ENCODE measurements at places on chromosomes 6 and 20.

DNA sequence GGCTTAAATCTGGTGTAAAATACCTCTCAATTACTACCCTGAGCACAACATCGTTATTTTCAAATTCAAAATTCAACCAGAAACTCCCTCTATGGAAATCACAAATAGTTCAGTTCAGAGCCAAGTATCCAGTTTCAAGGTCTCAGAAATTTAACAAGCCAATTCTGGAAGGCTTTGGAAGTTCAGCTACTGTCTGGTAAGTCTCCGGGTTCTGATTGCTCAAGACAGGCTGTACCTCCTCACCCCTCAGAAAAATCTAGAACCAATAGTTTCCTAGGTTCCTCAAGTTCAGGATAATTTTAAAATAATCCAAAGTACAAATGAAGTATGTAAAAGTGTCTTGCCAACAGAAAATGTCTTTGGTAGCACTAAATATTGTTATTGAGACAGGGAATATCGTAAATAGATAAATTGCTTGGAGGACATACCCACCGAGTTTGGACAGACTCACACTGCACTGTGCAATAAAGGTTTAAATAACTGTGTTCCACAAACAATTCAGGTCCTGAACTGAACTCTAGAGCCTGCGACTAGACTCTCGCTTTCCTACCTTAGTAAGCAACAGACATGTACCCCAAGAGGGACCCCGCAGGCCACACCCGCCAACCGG, 729 bp downstream of the ATG5 start:
- DNase-seq, result no peak

GRCh38 chr6:149225370-149225769, 92.1 kb upstream of the TAB2 start:
- no peak for DNase-seq

GRCh38 chr6:54286141-54286540, 22.1 kb upstream of the TINAG start:
- DNase-seq, result no peak

GRCh38 chr6:39999006-39999867, 65.0 kb upstream of the MOCS1 start:
- no peak for DNase-seq

- DNase-seq, result no peak
Observed at GRCh38 chr6:168016721-168017525, 19.5 kb downstream of the KIF25 start.

GRCh38 chr20:3658716-3659491, 4.3 kb downstream of the GFRA4 start:
- no peak for DNase-seq

- DNase-seq, result no peak
Observed at GRCh38 chr6:77123527-77123926, 339.8 kb downstream of the HTR1B start.

DNA sequence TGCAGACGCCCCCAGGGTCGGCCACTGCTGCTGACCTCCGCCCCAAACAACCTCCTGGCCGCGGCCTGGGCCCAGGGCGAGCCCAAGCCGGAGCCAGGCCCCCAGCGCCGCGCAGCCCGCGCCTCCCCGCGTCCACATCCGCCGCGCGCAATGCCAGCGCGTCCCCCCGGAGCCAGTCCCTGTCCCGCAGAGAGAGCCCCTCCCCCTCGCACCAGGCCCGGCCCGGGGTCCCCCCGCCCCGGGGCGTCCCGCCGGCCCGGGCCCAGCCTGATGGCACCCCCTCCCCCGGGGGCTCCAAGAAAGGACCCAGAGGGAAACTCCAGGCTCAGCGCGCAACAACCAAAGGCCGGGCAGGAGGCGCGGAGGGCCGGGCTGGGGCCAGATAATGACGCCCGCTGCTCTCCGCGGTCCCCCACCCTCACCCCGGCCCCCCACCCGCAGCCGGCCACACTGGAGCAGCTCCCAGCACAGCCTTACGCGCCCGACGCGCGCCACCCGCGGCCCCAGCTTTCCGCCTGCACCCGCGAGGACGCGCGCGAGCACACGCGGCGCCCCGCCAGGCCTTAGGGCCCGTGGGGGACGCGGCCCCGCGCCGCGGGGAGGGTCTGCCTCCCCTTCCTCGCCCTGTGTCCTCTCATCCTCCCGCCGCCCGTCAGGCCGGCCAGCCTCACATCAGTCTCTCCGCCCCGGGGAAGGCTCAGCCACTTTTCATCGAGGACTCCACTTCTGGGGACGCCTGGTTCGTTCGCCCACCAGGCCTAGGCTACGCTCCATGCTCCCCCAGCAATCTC, 12.9 kb upstream of the SLC22A7 start:
- no peak for DNase-seq

GRCh38 chr6:142861711-142862110, 83.3 kb downstream of the HIVEP2 start:
- no peak for DNase-seq

- DNase-seq, result no peak
Observed at GRCh38 chr6:102438171-102438570, 1044.7 kb downstream of the GRIK2 start.

DNA sequence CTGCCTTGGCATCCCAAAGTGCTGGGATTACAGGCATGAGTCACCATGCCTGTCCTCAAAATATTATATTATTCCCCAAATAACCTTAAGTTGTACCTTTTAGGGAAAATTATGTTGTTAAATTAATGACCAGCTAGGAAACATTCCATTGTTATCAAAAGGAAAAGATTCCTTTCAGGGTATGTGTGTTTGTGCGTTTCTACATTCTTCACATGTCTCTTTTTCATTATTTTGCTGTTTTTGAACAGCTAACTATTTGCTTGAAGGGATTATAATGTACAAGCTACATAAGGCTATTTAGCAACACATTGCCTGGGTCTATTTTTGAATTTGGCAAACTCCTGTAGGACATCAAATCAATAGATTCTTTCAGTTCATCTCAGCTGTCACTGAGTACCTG, 57.1 kb downstream of the GJA1 start:
- DNase-seq, result no peak

- DNase-seq, result no peak
Observed at GRCh38 chr6:147019001-147019400, 185.2 kb upstream of the STXBP5 start.

GRCh38 chr6:18510644-18511033, 123.5 kb downstream of the RNF144B start:
- DNase-seq, result no peak

GRCh38 chr6:166935353-166935752, 21.0 kb downstream of the RNASET2 start:
- no peak for DNase-seq

DNA sequence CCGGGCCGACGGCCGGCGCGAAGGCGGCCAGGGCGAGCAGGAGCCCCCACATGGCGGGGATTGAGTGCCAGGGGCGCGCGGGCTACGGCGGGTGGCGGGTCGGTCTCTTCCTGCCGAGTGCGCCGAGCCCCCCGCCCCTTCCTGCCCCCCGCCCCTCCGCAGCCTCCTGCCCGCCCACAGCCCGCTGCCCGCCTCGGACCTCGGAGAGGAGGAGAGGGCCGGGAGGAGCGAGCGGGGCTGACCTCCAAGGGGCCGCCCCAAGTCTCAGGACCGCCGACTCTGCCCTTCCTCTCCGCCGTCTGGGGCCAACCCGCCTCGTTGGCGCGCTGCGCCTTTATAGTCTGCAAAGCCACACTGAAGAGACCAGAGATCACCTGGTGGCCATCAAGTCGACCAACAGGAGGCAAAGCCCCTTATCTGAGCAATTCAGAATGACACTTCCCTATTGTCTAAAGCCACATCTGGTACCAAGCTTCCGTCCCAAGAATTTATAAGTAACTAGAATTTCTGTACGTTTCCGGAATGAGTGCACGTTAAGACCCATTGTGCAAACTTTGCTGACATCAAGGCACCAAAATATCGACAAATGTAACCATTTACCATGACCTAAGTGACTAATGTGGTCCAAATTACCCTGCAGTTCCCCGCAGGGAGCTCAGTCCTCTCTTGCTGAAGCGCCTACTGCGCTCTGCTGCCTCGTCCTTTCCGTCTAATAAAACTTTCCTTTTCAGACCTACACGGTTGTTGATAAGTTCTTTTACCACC, at the start of gene CPXM1:
TSS of gene CPXM1 (minus strand) at position 107 of the 765 bp plus-strand sequence. CDS start at position 52, 55 bp downstream.
- DNase-seq, result no peak

DNA sequence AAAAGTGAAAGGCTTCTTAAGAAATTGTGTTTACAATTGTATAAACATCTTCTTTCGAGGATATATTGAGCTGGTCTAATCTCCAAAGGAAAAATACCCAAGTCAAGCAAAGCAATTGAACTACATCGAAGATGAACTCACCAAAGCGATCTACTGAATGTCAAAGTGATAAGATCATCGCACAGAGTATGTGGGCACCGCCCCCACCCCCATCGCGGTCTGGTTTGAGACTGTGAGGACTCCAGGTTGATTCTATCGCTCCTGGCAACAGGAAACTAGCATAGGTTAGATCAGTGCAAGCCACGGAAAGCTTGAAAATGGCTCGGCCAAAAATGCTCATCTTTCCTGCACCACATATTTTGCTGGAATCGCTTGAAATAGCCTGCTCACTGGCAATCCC, 133.2 kb upstream of the RPS6KA2 start:
- no peak for DNase-seq

DNA sequence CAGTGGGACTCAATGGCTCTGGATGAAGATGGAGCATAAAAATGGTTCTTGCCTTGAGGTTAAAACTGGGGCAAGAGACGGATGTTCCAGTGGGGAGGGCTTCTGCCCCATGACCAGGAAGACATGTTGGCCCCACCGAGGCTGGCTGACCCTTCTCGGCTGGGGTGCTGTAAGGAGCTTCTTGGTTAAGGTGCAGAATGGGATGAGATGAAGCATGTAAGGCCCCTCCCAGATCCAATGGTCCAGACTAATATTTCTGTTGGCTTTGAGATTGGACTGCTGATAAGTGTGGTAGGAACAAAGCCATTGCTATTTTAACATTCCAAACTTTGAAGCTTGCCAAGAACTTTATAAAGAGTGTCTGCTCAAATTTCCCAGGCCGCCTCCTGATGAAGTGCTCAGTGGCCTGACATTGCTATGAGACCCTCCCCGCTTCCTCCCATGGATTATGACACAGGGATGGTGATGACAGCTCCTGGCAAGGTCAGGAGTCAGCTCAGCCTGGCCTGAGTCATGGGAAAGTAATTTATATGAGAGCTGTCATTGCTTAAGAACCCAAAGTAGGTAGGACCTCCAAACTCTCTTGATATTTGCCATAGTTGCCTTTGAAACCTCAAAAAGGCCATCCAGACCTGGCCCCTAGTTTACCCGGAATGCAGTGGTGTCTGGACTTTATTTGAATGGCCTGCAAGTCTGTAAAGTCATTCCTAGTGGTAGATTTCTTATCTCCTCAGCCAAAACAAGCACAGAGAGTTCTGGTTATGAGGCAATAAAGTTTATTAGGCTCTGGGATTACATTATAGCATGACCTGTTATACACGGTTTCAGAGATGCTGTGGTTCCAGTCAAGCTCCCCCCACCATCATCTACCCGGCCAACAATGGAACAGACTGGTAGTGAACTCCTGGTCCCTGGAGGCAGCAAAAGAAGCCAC, 55.2 kb downstream of the TGM2 start:
- no peak for DNase-seq

- no peak for DNase-seq
Observed at GRCh38 chr6:27126815-27127537, 120.5 kb upstream of the PRSS16 start.

- DNase-seq, result no peak
Observed at GRCh38 chr6:130409418-130410100, 43.7 kb downstream of the TMEM200A start.

GRCh38 chr20:5757949-5758348, 7.7 kb downstream of the SHLD1 start:
- no peak for DNase-seq

DNA sequence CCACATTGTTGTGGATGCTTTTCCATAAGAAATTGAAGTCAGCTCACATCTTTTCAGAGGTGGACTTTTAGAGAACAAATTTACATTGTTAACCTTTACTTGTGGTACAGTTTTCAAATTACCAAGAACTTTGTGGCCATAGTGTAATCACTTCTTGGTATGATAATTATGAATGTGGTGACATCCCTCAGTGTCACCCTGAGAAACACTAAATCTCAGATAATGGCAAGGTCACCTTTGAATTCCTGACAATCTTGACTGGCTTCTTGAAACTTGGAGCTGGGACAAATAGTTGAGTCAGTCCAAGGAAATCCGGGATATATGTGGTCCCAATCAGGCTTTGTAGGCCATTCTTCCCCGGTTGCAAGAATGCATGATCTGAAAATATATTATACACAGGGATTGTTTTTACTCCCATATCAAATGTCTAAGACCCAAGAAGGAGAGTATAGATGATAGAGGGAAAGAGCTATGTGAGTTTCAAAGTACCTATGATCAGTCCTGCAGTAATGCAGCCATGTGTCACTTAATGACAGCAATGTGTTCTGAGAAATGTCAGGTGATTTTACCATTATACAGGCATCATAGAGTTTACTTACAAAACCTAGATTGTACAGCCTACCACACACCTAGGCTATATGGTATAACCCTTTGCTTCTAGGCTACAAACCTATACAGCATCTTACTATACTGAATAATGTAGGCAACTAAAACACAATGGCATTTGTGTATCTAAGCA, 120.8 kb upstream of the MTHFD1L start:
- no peak for DNase-seq

DNA sequence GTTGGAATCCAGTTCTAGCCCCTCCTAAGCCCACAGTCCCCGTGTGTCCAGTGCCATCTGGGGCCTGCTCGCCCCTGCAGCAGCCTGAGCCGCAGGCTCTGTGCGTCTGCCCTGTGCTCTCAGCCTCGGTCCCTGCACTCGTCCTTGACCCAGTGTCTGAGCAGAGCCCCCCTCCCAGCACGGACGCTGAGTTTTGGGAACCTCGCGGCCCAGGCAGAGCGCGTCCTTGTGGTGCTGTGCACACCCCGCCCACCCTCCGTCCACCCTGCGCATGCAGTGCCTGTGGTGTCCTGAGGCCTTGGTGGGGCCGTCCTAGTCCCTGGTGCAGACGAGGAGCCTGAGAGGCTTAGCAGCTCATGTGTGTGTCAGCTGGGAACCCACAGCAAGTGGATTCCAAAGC, 31.6 kb downstream of the OSBPL2 start:
- DNase-seq, result no peak

DNA sequence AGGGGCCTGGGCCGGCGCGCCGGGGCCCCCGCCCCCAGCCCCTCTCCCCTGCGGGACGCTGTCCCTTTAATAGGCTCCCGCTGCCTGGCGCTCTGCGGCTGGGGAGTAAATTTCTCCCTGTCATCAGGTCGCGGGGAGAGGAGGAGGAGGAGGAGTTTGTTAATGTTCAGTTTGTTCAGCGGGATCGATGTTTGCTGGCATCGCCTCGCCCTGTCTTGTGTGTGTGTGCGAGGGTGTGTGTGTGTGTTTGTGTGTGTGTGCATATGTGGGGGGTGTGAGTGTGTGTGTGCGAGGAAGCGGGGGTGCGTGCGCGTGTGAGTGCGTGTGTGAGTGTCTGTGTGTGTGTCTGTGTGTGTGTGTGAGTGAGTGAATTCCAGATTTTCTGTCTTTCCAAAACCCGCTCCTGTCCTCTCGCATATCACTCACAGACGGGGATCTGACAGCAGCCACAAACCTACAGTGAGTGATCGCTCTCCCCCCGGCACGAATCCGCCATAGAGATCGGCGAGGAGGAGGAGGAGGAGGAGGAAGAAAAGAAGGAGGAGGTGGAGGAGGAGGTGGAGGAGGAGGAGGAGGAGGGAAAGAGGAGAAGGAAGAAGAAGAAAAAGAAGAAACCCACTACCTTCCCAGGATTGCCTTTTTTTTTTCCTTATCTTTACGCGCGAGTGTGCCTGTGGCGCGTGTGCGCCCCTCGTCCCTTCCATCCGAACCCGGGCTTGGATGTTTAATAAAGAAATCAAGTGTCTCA, at the start of gene TSHZ2:
TSS of gene TSHZ2 (plus strand) at position 169 of the 748 bp plus-strand sequence. CDS start 936 bp downstream, outside the sequence.
- peak; percentile 82 for DNase-seq

- DNase-seq, result no peak
Observed at GRCh38 chr6:52415917-52416628, 4.1 kb upstream of the EFHC1 start.
